ENCODE measurements at places on chromosomes 1 and 21.

DNA sequence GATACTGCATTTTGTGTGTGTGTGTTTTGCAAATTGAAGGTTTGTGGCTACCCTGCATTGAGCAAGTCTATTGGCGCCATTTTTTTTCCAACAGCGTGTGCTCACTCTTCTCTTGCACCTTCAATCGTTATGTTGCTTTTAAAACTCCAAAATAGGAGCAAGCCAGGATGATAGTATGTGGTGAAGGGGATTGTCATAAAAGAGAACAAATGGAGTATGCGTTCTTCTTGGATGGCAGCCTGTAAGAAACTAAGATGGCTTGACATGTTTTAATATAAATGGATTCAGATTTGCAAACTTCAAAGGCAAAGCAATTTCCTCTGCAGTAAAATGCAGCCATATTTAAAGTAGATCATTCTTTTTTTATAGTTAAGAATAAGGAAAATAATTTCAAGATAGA, 43.2 kb upstream of the KCNK1 start:
- no peak for DNase-seq

DNA sequence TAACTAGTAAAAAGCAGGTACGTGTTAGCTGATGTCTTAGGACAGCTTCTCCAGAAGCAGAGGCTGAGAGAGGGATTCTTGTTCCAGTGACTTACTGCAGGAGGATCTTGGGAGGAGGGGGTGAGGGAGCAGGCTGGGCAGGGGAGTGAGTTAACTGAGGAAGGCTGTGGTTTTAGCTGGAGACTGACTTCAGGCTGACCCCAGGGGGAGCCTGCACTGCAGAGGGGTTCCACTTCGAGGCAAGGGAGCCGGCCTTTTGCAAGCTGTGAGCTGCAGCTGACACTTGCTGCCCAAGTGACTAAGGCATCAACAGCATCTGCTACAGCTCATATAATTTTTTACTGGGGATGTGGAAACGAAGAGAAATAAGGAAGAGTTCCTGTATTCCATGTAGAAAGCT, 50.4 kb upstream of the SOD1 start:
- DNase-seq, result no peak

GRCh38 chr1:14606632-14607031, 8.1 kb downstream of the KAZN start:
- no peak for DNase-seq

GRCh38 chr1:12035312-12035711, 16.0 kb downstream of the MIIP start:
- no peak for DNase-seq

DNA sequence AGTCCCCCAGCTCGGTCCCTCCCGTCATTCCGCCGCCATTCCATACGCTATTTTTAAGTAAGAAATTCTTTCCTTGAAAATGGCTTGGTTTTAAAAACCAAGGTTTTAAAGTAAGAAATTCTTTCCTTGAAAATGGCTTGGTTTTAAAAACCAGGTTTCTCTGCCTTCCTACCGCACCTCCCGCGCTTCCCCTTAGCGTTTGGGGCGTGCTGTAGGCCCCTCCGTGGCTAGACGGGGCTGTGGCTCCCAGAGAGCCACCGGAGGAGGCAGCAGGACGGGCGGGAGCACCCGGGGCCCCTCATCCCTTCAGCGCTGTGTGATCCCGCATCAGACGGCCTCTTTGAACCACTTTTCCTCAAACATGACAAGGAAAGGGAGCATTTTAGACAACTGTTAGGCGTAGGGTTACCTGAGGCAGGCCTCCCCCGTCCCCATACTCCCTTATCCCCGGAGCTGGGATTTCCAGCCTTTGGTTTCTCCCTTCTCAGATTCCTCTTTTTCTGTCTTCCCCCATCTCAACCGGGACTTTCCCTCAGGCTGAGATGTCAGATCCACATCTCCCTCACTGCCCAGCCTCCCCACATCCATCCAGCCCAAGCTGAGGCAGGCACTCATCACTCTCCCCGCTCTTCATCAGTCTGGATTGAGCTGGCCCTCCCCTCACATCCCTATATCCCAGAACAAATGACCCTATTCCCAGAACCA, 541 bp upstream of the CD58 start:
- no peak for DNase-seq

DNA sequence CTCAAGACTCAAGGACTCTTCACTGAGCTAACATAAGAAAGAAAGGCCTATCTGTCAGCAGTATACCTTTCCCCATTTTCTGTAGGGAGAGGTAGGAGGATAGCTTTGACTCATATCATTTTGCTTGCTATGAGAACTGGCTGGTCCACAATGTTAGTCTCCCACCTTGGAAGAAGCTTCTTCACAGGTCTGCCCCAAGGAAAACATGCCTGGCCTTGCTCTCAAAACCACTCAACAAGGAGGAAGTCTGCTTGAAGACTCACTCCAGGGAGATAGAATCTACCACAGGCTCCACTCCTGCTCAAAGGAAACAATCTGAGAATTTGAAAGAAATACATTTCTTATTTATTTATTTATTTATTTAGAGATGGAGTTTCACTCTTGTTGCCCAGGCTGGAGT, 29.5 kb upstream of the LAMC1 start:
- no peak for DNase-seq

- DNase-seq, result no peak
Observed at GRCh38 chr1:203911806-203912205, 50.4 kb downstream of the SNRPE start.

- no peak for DNase-seq
Observed at GRCh38 chr1:203742436-203742835, 22.5 kb upstream of the LAX1 start.

- no peak for DNase-seq
Observed at GRCh38 chr1:33299461-33300155, 21.3 kb downstream of the A3GALT2 start.

- DNase-seq, result no peak
Observed at GRCh38 chr1:236301958-236302335, 20.2 kb upstream of the ERO1B start.

DNA sequence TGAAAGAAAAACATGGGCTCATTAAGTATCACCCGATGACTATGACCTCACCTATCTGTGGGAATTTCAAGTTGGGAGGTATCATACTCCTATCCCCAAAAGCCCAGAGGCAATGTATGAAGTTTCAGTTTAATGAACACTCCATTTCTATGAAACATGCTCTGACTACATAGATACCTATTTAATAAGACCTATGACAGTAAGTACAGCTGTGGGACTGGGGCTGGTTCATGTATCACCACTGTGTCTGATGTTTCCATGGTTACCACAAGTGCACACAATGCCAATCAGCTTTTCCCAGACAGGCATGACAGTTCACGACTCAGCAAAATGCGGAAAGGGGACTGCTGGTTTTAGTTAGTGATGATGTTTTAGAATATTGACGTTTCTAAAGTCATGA, 167.7 kb downstream of the SIPA1L2 start:
- no peak for DNase-seq

DNA sequence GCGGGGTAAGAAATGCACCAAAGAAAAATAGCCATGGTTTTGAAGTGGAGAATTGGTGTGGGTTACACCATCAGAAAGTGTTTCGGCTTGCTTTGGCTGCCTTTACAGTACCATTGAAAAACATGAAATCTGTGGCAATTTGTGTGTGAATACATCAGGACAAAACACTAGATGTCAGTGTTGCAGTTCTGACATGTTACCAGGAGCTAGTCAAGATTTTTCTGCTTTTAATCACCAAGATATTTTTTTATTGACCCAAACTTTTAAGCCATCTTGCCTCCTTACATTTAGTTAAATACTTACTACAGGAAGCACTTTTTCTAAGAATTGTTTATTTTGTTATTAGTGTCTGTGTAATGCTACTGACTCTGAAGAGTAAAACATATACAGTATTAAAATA, 14.3 kb downstream of the RRP15 start:
- DNase-seq, result no peak

- no peak for DNase-seq
Observed at GRCh38 chr1:208601561-208601960, 357.4 kb upstream of the PLXNA2 start.

DNA sequence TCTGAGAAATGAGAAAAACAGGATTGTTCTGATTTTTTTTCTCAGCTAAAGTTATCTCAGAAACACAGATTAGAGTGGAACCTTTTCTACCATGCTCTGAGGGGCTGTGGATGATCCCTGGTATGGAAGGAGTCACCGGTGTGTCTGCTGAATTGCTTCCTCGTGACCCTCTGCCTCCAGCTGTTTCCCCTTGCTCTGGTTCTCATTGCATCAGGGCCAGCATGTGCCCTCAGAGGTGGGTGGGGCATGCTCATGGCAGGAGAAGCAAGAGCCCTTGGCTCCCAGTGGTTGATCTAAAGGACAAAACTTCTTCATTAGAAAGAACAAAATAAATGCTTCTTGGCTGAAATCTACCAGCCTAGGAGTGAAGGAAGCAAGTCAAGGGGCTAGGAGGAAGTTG, 183.2 kb upstream of the HMCN1 start:
- DNase-seq, result no peak

- DNase-seq, result no peak
Observed at GRCh38 chr1:223634423-223634822, 31.1 kb downstream of the CAPN8 start.

- no peak for DNase-seq
Observed at GRCh38 chr1:54338464-54338863, 67.7 kb downstream of the SSBP3 start.

- DNase-seq, result no peak
Observed at GRCh38 chr1:205262731-205263171, 35.0 kb downstream of the TMCC2 start.

GRCh38 chr21:45544449-45545235, 2.4 kb upstream of the SLC19A1 start:
- no peak for DNase-seq

DNA sequence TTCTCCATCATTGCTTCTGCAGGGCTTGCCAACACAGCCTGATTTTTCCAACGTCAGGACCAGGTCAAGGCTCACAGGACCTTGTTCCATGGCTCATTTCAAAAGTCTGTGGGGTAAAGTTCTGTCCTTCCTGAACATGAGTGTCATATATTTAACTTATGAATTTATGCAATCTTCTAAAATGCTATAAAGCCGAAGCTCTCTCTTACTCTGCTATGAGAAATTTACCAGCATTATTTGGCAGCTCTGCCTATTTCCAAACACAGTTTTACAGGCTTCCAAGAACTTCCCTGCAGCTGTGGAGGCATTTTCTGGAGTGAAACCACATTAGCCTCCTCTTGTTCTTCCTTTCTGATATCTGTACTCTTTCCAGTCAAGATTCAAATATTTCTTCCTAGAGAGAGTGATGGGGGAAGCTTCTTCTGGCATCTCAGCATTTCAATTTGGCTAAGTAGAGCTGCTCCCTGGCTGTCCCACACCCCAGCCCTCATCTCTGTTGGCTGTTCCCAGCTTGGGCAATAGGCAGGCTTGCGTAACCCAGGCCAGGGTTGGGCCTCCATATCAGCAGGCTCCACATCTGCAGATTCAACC, 15.6 kb upstream of the HMGCS2 start:
- DNase-seq, result no peak

DNA sequence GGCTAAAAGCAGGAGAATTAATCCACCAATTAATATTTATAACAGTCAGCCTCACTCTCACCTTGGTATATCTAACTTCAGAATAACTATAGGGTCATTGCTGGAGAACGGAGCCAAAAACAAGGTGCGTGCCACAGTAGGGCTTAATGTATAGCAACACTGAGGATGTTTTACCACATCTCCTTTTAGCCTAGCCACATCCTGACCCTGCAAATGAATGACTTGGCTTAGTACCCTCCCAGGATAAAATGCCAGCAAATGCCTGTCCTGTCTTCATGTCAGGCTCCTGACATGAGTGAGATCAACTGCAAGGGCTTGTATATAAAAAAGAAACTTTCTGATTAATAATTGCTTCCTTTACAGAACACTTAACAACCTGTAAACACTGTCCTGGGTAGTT, 2.7 kb upstream of the CDC42BPA start:
- DNase-seq, result no peak

DNA sequence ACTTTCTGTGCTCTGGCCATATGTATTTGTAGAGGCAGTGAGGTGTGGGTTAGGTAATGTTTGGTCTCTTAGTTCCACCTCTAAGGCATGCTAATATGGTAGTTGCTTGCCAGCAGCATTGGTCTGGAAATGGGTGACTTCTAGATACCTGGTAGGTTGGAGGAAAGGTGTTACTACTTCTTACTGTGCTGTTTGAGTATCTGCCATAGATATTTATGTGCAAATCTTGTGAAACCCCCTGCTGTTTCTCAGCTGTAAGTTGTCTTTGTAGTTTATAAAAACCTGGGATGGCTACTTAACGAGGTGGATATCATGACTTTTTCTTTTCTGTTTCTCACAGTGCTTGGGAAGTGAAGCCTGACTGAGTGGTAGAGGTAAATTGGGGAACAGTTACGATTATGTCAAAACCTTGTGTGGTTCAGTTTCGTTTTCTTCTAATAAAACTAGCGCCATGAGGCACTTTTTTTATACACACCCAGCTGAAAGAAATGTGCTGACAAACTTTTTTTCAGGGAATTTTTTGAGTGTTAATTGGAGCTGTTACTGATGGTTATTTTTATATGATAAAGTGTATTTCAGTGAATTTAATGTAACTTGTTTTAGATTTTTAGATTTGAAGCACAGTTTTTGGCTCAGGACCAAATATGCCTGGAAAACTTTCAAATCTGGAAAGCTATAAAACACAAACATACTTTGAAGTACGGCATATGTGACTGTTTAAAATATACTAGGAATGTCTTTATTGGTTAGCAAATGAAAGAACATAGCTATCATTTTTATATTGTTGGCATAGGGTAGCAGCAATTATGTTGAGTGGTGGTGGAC, 42.1 kb downstream of the CAMSAP2 start:
- no peak for DNase-seq

- DNase-seq, result no peak
Observed at GRCh38 chr1:26053718-26054560, 8.0 kb upstream of the SLC30A2 start.

- DNase-seq, result no peak
Observed at GRCh38 chr1:168848051-168848450, 119.0 kb upstream of the DPT start.

DNA sequence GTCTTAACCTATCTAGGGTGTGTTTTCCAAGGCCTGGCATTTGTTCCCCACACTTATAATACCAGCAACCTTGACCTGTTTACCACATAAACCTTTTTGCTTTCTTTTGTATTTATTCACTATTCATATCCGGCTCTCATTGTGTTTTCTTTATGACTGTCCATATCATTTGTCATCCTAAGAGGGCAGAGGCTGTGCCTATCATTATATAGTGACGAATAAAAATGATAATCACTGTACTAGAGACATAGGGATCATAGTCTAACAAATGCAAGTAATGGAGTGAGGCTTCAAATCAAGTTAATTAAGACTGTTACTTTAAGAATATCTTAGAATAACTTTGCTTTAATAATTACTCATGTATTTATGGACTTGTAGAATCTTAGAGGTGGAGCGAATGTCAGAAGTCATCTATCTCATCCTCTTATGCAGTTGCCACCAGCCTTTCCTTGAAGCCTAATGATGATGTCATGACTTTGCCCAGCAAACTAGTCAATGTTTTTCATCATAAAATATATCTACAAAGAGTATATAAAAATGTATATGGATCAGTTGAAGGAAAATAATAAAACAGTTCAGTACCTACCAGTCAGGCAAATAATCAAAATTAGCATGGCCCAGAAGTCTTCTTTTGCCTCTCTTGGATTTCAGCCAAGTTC, 4.7 kb upstream of the ETV3 start:
- DNase-seq, result no peak
